ENCODE measurements at places on chromosomes 1 and 21.

- no peak for DNase-seq
These were observed 446.9 kb downstream of the NEGR1 start for GRCh38 chr1:71835442-71835813.

DNA sequence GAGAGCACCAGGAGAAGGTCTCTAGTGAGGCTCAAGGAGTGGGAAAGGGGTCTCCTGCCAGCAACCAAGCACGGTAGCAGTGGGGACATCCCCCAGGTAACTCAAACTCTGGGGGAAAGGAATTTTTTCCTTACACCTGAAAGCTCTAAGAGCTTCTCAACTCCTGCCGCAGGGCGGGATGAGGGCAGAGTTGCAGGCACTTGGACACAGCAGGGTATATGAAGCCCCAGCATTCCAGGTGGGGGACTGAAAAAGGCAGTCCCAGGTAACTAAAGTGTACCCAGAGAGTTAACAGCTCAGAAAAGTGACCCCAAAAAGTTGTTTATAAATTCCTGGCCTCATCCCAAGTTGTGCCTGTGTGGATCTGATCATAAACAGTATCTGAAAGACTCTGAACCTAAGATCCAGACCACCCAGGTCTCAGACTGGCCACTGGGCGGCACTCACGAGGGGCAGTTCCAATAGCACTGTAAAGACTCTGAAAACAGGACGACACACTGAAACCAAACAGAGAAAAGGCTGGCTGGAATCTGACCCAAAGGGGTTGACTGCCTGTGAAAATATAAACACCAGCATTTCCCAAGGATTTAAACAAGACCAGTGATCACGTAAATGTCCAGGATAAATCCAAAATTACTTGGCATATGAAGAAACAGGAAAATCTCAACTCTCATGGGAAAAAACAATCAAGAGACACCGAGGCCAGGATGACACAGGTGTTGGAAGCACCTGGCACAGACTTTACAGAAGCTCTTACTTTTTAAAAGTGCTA is 47.5 kb downstream of the HSF2BP start:
- DNase-seq: no peak

DNA sequence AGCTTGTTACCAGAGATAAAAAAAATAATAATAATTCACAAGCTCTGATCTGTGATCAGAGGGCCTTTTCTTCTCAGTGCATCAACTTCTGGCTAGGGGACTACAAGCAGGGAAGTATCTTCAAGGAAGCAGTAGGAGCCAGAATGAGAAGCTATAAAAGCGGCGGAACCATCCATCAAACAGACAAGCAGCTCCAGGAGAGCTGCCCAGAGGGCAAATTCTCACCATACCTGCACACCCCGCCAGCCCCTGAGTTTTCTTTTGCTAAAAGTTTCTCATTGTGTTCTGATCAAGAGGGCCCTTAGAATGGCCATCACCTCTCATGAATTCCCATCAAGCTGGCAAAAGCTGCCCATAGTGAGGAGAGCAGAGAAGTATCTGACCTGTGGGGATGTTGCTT is 99.4 kb downstream of the SMYD2 start:
- no peak for DNase-seq

GRCh38 chr21:36992671-36993070 is 13.8 kb upstream of the RIPPLY3 start:
- no peak for DNase-seq

GRCh38 chr21:34078915-34079314 is 5.5 kb downstream of the MRPS6 start:
- no peak for DNase-seq

GRCh38 chr1:106780806-106781569 is 275.5 kb upstream of the PRMT6 start:
- no peak for DNase-seq

GRCh38 chr1:173758980-173759379 is 44.2 kb downstream of the KLHL20 start:
- DNase-seq: no peak

- no peak for DNase-seq
These were observed 18.3 kb downstream of the AHDC1 start for GRCh38 chr1:27585684-27586083.
